ENCODE measurements at places on chromosomes 6 and 20. TPM values are rescaled to one million over a fixed set of nuclear protein-coding genes. Genes with fewer than 3 reads are reported as not detected.

Gene SLC17A4
- total RNA-seq: 19.2 TPM

DNA sequence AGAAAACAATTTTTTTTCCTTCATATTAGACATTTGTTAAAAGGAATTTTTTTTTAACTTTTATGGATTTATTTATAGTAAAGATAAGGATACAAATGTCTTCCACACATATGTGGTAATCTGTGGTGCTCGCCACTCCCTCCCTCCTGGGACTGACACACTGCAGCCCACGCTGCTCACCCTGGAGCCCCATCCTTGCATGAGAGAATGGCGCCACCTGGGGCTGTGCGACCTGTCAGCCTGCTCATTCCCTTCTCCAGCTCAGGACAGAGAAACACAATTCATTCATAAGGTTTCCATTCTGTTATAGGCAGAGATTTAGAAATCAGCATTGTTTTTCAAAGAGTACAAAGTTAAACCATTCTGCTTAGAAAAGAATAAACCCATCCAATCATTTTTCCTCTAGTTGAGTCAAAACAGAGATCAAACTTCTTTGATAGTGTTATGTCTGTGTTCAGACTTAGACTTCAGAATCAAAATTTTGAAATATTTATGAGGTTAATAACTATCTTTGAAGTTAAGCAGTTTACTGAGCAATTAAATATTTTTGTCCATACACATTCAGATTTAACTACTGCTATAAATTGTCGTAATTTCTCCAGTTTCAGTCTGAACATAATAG lies 42.8 kb upstream of the DYNLRB1 start:
- DNase-seq: no peak

Gene MAS1
- total RNA-seq: not detected

DNA sequence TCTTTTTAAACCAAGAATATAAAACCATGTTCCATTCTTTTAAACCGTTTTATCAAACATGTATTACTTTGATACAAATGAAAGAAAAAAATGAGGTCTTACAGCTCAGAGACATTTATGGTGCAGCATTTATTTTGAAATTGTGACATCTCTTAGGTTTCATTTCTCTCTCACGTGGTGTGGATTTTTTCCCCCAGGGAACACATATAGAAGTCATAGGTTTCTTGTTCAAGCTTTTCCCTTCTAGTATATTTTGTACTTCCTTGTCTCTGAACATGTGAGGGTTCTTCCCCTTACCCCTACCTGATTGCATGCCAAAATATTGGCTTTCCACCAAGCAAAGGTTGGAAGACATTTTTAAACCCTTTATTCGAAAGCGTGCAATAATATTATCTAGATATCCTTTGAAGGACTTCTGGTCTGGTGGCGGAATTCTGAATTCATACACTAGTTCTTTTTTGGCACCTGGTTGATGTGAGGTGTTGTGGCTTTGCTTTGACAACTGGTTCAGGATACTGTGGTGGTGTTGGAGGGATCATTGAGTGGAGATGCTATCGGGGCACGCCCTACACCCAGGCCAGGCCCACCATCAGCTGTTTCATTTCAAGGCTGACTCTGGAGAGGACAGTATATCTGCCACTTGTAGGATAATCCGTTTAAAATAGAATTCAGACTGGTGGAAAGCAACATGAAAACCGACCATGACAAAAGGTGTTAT lies 5.6 kb upstream of the FAM50B start:
- DNase-seq: no peak

DNA sequence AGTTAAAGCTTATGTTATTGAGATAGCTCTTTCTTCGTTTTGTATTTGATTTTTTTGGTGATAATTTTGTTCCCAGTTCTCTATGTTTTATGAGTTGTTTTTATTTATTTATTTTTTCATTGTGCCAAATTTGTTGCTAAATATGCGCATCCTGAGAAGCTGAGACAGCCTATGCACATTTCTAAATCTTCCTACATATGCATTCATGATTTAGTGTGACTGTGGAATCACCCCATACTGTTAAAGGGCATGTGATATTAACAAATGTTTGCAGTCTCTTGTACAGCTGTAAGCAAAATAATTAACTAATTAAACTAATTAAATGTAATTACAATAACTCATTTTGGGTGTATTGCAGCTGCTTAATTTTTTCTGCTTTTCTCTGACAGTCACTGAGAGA lies 10.4 kb downstream of the TFAP2B start:
- DNase-seq: no peak

GRCh38 chr6:47785182-47785581 lies 3.4 kb downstream of the OPN5 start:
- DNase-seq: no peak

Gene ENPP5
- 0.33 TPM for total RNA-seq

DNA sequence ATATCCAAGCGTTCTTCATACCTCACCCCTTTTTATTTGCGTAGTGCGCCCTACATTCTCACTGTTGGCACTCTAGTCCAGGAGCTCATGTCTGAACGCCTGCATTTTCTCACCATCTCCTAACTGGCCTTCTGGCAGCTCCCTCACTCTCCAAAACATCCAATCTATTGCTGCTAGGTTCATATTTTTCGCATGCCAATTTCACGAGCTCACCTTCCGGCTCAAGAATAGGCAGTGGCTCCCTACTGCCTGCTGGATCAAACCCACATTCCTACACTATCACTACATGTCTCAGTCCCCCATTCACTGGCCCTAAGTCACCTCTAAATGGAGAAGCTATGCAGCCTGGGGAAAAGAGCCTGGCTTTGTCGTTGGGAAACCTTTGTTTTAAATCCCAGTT lies 115.0 kb downstream of the IPCEF1 start:
- DNase-seq: no peak

- no peak for DNase-seq
Measured at GRCh38 chr6:54002116-54002515, 109.1 kb upstream of the MLIP start.

DNA sequence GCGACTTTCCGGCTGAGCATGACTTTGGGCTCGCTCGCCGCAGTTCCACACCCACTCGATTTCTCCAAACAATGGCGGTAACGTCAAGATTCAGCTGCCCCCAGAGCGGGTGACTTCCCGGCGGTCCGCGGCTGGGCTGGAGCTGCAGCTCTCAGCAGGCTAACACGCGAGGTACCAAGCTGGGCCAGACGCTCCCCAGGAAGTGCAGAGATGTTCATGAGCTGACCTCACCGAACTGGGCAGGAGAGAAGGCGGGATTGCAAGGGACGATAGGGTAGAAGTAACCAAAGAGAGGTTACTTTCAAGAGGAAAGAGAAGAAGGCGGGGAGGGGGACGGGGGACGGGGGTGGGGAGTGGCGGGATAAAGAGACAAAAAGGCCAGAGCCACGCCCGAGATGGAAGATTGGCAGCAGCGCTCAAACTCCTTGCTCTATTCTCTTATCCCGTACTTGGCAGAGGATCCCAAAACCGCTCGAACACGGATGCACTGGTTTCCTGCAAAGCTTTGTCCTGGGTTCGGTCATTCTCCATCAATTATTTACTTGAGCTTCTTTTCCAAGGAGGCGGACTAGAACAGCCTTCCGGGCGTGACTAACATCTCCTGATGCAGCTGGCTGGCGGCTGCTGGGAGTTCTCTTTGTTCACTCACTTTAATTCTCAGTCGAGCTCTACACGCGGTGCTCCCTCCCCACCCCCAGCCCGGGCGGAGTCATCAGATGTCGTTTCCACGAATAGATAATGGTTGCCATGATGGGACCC lies at the start of gene MTCL3:
Gene MTCL3, minus strand, starts transcription at position 626 of the 759 bp plus-strand sequence.
- no peak for DNase-seq

DNA sequence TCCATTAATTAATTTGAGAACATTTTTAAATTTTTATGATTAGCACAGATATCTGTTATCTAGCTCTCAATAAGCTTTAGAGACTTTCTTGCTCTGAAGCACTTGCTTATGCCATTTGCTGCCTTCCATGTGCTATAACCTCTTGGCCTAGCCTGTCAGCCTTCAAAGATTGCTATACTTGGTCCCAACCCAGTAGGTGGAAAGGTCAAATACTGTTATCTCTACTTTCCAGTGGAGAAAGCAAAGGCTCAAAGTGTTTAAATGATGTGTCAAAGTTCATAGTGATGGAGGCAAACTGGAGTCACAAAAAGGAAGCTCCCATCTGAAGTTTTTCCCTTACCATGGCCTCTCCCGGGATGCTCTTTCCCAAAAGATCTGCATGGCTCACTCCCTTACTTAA lies 125.1 kb downstream of the PKHD1 start:
- DNase-seq: no peak

GRCh38 chr6:92752114-92752513 lies 667.2 kb downstream of the EPHA7 start:
- no peak for DNase-seq

GRCh38 chr20:31587545-31588389 lies 17.3 kb upstream of the ID1 start:
- peak; percentile 57 for DNase-seq

DNA sequence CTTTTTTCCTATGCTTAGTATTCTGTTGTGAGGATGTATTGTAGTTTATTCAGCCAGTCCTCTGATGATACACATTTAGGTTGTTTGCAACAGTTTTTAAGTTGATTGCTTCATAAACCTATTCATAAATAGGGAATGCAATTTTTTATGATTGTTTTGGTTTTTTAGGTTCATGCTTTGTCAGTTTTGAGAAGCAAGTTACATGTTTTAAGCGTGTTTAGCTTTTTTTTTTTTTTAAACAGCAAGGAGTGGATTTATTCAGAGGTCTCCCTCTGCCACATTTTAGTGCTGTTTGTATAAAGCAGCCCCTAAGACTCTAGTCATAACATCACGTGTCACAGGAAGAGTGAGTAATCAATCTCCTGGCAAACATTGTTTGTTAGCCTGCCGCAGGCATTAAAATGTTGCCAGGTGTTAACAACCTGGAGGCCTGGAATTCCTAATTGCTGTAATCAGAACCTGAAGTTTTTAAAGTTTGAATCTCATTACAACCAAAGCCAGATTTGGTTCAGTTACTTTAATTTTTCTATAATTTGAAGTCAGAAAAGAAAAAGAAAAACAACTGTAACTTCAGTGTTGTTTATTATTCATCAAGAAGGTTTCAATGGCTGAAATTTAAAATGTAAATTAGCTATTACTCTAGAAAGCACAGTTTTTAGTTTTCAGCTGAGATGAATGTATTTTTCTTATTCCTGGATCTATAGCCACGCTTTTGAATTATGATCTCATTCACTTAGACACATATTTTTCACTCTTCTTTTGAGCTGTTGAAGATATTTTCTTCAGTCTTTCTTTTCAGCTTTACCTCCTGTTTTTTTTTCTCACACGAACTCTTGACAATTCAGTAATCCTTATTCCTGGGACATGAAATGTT lies 59.2 kb downstream of the KCNS1 start:
- no peak for DNase-seq

DNA sequence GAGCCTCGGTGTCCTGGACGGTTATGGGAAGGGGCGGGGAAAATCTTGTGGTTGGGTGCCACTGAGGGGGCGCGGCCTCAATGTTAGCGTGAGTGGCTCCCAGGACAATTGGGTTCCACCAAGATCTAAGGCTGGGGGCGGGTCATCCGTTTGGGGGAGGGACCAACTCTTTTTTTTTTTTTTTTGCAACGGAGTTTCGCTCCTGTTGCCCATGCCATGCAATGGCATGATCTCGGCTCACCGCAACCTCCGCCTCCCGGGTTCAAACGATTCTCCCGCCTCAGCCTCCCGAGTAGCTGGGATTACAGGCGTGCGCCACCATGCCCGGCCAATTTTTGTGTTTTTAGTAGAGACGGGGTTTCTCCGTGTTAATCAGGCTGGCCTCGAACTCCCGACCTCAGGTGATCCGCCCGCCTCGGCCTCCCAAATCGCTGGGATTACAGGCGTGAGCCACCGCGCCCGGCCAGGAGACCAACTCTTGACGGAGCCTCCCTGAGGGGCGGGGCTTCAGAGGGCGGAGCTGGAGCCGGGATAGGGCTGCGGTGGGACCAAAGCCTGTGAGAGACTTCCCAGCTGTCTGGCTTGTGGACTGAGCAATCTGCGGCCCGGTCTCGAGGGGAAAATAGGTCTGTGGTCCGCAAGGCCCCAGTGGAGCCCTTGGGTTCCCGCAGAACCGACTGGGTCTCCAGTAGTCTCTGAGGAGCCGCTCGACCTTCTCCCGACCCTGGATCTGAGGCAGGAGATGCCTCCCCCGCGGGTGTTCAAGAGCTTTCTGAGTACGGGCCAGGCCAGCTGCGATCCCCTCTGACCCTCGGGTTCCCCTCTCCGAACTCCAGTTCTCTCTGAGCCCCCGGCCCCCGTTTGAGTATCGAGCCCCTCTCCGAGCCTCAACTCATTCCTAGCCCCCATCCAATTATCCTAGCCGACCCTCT lies 1.1 kb downstream of the SPAG4 start:
- DNase-seq: peak; percentile 85

- DNase-seq: no peak
Measured at GRCh38 chr6:155439376-155439775, 16.3 kb downstream of the NOX3 start.

- DNase-seq: no peak
Measured at GRCh38 chr20:33866398-33867100, 55.4 kb downstream of the CHMP4B start.

- no peak for DNase-seq
Measured at GRCh38 chr20:2133318-2134183, 31.9 kb downstream of the STK35 start.

DNA sequence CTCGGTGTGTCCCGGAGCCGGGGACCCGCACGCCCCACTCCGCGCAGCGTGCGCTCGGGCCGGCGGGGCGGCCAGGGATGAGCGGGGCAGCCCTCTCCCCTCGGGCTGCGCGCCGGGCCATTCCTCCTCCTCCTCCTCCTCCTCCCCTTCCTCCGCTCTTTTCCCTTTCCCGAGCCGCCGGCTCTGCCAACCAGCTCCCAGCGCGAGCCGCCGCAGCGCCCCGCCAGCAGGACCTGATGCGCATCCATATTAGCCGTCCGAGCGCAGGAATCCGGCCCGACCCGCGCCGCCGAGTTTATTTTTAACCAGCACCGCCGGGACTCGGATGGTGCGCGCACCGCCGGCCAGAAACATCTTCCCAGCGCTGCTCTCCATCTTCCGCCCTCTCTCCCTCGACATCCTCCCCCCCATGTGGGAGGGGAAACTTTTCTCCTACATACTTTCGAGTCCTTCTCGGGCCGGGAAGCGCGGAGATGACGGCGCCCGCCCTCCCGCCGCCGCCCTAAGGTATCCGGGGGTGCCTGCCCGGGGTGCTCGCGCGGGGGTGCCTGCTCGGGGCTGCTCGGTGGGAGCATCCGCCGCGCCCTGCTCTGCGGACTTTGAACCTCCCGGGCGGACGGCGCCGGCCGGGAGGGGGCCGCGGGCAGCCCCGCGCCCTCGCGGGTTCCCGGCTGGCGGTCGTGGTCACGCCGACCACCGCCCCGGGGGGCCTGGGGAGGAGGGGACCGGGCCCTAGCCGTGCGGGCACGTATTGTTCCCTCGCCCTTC lies 619 bp downstream of the RREB1 start:
- DNase-seq: peak; percentile 77
